ENCODE measurements at places on chromosomes 11 and 22. TPM values are rescaled to one million over a fixed set of nuclear protein-coding genes. Genes with fewer than 3 reads are reported as not detected.

- no peak for DNase-seq
Observed at GRCh38 chr11:29006668-29007067, 898.5 kb downstream of the METTL15 start.

- DNase-seq, result no peak
Observed at GRCh38 chr22:48829908-48830307, 997.8 kb downstream of the BRD1 start.

GRCh38 chr11:71221821-71222220 lies 30.6 kb downstream of the SHANK2 start:
- no peak for DNase-seq

- peak; percentile 6 for DNase-seq
Observed at GRCh38 chr11:132704781-132705375, 827.4 kb downstream of the OPCML start.

DNA sequence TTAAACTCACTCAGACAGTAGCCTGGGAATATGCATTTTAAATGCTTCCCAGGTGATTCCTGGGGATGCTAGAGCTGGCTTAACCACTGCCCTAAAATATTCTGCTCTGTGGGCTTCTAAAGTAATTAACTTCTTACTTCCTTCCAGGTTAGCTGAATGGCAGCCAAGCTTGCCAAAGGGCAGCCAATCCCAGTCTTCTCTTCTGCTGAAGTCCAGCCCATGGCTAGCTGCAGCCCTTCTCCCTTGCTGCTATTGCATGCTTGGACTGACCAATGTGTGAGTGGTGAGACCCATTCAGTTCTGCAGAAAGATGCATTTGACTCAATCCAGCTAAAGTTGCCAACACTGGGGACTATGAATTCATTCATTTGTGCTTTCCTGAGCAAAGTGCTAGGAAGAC lies 411.9 kb downstream of the SOX6 start:
- DNase-seq, result no peak

DNA sequence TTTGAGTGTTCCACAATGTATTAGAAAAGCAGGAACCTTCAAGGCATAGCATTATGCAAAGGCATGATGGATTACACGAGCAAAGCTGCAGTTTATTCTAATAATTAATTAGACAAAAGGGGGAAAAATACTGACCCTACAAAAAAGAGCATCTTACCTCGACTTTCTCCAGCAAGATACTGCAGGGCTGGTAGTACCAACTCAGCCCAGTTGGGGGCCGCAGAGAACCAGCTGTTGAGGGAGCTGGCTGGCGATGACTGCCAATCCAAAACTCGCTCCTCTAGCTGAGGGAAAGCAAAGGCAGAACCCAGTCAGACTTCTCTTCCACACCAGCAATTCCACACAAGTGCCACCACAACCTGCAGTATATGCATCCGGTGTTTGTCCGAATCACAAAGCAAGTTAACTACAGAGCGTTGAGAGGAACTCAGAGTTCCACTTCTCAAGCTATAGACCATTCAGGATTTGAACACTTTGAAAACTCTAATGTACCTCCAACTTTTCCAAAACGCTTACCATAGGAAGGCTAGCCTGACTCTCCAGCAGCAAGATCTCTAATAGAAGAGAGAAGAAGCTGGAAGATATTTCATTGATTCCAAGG lies 13.7 kb downstream of the NFRKB start:
- DNase-seq, result no peak

DNA sequence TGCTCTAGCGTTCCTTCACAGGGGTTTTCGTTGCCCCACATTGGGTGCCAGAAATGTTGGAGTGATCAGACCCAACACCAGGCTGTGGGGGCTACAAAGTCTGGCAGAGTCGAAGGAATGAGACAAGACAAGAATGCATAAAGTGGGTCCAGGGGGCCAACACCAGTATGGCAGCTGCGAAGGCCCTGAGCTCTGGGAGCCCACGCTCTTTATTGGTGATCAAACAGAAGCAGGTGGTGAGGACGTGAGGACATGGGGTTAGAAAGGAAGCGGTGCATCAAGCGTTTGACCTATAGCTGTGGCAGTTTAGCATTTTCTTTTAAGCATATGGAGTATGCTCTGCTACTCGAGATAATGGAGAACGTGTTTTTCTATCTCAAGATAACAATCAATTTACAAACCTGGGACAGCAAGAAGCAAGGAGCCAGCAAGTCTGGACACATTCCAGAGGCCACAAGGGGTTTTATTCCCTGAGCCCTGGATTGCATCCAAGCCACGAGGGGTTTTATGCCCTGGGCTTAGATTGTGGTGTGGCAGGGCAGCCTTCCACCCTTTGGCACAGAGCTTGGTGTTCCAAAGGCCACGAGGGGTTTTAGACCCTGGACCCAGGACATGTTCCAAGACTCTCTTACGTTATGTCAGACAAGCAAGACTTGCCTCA lies 3.9 kb upstream of the DNAJB13 start:
- no peak for DNase-seq

DNA sequence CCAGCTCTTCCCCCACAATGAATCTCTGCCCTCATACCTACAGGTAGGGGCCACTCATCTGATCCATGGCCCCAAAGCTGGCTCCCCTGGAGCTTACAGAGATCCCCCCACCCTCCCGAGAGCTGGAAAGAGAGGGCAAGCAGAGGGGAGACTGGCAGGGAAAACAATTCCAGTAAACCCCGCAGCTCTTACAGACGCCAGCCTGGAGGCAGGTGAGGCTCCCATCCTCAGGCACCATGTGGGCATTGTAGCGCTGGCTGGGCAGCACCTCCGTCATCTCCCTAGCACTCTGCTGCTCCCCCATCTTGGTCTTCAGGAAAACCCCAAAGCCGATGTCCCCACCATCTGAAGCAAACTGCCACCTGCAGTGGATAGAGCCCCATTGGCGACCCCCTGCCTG lies 14.1 kb downstream of the SEC14L4 start:
- no peak for DNase-seq

DNA sequence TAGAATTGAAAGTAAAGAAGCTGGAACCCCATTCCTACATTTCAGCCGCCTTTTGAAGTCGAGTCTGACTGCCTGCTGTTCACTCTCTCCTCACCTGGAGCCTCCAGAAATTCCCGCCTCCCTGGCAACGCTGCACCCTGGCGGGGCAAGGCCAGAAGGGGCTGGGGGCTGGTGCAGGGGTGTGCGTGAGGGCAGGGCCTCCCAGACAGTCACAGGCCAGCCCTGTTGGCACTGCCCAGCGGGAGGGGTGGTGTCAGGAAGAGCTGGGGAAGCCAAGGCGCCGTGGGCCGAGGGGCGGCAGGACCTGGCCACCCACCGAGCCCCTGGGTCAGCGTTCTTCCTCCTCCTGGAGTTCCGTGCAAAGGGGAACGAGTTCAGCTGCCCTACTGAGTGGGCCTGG lies 123.2 kb downstream of the KCNQ1OT1 start:
- no peak for DNase-seq

DNA sequence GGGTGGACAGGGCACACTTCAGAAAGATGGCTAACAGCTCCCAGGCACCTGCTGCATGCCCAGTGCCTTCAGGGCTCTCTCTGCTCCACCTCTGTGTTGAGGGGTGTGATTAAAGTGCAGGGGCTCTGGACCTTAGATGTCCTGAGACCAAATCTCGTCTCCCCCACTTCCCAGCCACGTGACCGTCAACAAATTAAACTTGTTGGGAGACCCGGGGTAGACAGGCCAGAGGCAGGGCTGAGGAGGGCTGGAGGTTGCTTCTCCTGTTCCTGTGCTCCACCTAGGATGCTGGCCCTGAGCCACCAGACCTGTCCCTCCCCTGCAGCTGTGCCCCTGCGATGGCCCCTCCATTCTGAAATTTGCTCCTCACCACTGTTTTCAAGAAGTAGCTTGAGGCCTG lies 17.0 kb downstream of the NPTXR start:
- DNase-seq, result no peak

GRCh38 chr11:6889835-6890234 lies 2.5 kb downstream of the OR2D2 start:
- DNase-seq, result no peak

GRCh38 chr11:95276139-95276538 lies 45.1 kb upstream of the SESN3 start:
- no peak for DNase-seq

- DNase-seq, result no peak
Observed at GRCh38 chr22:50471197-50471847, 3.5 kb downstream of the SBF1 start.

DNA sequence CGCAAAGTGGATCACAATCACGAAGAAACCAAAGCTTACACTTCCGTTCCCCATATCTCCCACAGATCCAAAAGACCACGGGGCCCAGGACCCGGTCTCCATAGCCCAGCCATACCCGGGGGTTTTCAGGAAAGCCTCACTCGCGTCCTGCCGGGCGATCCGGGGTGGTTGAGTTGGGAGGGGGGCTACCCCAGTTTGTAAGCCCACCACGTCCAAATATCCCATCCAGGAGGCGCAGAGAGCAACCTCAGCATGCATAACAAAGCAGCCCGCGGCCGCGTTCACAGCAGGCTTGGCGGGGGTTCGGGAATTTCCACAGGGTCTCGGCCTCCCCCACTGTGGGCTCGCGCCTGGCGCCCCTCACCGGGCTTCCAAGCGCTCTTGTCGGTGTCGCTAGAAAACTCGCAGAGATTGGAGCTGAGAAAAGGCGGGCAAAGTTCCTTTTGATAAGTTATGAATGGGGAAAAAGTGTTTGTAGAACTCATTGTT lies 9.5 kb downstream of the SDF2L1 start:
- DNase-seq, result no peak

DNA sequence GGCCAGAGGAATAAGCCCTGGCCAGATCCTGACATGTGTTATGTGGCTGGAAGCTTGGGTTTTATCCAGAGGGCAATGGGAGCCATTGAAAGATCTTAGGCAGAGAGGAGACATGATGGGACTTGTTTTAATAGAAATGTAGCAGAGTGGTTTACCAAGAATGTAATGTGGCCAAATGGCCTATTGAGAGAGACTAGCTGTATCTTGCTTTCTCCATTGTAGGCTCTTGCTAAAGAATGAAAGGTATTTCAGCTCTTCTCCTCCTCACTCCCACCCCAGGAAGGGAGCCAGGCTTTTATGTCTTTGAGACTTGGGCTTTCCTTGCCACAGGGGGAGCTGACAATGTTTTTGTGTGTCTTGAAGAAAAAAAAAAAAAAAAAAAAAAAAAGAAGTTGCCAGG lies 82.3 kb downstream of the TRIM29 start:
- DNase-seq, result no peak

DNA sequence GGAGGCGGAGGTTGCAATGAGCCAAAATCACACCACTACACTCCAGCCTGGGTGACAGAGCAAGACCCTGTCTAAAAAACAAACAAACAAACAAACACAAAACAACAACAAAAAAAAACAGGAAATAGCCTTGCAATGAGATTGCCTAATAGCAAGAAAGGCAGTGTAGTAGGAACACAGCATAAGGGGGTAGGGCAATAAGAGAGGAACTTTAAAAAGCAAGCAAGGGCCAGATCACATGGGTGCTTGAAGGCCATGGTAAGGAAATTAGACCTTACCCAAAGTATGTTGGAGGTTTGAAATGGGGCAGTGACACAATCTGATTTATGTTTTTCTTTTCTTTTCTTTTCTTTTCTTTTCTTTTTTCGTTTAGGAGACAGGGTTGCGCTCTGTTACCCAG lies 34.7 kb upstream of the NRIP3 start:
- no peak for DNase-seq

DNA sequence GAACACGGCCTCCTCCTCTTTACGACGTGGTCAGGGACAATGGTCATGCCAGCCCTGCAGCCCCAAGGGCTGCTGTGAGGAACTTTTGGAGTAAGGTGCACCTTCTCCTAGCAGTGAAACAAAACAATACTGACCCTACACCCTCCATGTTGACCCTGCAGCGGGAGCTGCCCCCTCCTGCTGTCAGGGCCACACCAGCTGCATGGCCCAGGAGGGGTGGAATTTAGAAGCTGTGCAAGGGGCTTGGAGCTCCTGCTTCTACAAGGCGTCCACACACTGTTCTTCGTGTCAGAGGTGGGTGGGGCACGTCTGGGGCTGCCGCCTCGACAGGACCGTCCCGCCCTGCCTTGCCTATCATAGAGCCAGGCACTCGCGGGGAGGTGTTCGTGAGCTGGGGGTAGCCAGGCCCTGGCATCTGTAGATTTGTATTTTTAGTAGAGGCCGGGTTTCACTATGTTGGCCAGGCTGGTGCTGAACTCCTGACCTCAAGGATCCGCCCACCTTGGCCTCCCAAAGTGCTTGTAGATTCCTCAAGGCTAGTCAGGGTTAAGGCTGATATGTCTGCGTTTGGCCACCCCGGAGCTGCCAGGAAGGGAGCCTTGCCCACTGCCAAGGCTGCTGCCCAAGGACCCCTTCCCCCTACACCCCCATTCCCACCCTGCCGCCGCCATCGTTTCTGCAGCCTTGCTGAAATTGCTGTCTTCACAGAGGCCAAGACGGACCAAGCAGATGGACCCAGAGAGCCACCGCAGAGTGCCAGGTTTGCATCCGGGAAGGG lies 15.9 kb downstream of the INCENP start:
- no peak for DNase-seq

GRCh38 chr11:102771351-102771750 lies 9.1 kb downstream of the MMP10 start:
- no peak for DNase-seq

- no peak for DNase-seq
Observed at GRCh38 chr11:61149624-61150615, 11.3 kb downstream of the VPS37C start.

DNA sequence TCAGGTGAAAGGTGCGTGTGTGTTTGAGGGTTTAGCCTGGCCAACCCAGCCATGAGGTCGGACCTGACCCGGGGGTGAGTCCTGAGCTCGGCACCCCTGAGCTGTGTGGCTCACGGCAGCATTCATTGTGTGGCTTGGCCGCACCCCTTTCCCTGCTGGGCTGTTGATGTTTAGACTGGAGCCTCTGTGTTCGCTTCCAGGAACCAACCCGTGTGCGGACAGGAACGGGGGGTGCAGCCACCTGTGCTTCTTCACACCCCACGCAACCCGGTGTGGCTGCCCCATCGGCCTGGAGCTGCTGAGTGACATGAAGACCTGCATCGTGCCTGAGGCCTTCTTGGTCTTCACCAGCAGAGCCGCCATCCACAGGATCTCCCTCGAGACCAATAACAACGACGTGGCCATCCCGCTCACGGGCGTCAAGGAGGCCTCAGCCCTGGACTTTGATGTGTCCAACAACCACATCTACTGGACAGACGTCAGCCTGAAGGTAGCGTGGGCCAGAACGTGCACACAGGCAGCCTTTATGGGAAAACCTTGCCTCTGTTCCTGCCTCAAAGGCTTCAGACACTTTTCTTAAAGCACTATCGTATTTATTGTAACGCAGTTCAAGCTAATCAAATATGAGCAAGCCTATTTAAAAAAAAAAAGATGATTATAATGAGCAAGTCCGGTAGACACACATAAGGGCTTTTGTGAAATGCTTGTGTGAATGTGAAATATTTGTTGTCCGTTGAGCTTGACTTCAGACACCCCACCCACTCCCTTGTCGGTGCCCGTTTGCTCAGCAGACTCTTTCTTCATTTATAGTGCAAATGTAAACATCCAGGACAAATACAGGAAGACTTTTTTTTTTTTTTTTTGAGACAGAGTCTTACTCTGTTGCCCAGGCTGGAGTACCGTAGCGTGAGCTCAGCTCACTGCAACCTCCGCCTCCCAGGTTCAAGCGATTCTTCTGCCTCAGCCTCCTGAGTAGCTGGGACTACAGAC lies 53.9 kb upstream of the PPP6R3 start:
- no peak for DNase-seq

- no peak for DNase-seq
Observed at GRCh38 chr22:39936523-39937145, 23.6 kb upstream of the TMA7B start.

Gene CDON
- 4.9 TPM for total RNA-seq

Gene RFPL2
- total RNA-seq, result not detected

Gene CEND1
- not detected for total RNA-seq

Gene BATF2
- 0.35 TPM for total RNA-seq

Gene MYOD1
- not detected for total RNA-seq

Gene RIMBP3B
- 0.29 TPM for total RNA-seq

Gene TENM4
- 12.6 TPM for total RNA-seq

Gene BIK
- 12.4 TPM for total RNA-seq

Gene HBE1
- total RNA-seq, result not detected
